Lower leg skin (tissue), 4 donors: ENCODE measurements at places on chromosomes 3 and 15.
A peak's percentile ranks its signal among the peaks of the same experiment; 100 is the strongest.

DNA sequence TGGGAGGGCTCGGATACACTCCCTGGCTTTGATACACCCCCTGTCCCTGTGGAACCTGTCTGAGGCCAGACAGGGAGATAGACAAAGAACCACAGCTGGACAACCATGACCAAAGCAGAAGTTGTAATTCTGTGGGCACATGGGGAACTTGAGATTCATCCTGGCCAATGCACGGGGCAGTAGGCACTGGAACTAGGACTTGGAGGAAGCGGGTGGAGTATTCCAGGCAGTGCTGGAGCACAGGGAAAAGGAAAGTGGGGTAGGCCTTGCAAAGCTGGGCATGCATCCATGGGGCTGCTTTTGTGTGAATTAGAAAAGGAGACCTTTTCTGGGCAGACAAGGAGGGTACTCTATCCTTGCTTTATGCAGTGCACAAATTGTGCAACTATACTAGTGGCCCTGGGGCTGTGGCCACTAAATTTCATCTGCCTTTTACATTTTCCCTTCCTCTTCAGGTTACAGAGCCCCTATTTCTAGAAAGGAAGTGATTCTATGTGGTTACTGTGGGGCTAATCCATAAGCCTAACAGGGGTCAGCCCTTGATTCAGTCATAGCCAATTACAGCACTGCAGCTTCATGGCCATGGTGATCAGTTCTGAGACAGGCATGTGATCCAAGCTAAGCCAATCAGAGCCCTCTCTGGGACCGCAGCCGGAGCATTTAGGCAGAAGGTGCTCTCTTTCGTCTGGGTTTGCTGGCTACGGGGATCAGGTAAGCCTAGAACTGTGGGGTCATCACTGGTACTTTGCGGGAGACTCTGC lies 21.0 kb downstream of the CRABP1 start:
- peak; percentile 68 for DNase-seq

DNA sequence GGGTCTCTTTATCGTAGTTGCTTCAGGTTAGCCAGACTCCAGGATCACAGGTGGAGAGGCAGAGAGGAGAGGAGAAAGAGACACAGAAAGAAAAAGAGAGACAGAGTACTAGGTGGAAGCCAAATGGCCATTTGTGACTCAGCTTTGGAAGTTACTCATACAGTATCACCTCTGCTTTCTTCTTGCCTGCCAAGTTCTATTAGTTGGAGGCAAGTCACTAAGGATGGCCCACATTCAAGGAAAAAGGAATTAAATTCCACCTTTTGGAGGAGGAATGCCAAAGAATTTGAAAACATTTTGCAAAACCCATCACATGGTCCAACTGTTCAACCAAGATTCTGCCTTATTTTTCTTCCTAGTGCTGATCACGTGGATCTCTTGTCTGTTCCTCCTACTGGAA lies 291.1 kb downstream of the CHL1 start:
- no peak for DNase-seq

GRCh38 chr3:124409650-124410275 lies 320.5 kb upstream of the UMPS start:
- DNase-seq = no peak

GRCh38 chr3:34475851-34476250 lies 677.4 kb downstream of the PDCD6IP start:
- no peak for DNase-seq

DNA sequence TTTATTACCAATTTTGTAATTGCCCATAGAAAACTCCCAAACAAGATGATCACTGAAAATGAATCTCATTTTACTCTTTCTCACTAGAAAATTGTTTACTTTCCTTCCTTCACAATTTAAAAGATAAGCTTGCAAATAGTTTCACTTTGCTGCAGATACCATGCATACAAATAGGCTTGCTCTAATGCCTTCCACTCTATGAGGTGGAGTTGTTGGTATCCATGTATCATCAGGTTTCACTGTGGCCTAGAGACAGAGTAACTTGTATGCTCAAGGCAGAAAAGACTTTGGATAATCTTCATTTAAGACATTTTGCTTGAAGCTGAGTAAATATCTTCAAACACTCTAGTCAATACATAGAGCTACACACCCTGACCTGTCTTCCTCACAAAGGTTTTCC lies 60.8 kb downstream of the RYK start:
- no peak for DNase-seq

DNA sequence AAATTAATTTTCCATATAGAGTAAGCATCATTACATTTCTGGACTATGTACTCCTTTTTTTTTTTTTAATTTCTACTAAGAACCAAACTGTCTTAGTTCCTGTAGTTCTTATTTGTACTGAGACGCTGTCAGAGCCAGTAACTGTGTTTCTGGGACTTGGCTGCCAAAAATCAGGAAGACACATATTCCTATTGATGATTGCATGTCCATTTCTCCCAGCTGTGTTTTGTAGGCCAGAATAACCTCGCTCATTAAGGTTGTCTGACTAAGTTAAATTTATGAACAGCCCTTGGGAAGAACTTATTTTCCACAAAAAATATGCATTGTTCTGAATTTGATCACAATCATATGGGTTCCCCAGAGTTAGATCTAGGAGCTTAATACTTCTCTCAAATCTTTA lies 29.5 kb downstream of the PLSCR5 start:
- DNase-seq = no peak

- no peak for DNase-seq
These were observed 61.9 kb upstream of the ROPN1 start for GRCh38 chr3:124053871-124054270.

- DNase-seq = no peak
These were observed 300.5 kb upstream of the LRRFIP2 start for GRCh38 chr3:37474901-37475331.

DNA sequence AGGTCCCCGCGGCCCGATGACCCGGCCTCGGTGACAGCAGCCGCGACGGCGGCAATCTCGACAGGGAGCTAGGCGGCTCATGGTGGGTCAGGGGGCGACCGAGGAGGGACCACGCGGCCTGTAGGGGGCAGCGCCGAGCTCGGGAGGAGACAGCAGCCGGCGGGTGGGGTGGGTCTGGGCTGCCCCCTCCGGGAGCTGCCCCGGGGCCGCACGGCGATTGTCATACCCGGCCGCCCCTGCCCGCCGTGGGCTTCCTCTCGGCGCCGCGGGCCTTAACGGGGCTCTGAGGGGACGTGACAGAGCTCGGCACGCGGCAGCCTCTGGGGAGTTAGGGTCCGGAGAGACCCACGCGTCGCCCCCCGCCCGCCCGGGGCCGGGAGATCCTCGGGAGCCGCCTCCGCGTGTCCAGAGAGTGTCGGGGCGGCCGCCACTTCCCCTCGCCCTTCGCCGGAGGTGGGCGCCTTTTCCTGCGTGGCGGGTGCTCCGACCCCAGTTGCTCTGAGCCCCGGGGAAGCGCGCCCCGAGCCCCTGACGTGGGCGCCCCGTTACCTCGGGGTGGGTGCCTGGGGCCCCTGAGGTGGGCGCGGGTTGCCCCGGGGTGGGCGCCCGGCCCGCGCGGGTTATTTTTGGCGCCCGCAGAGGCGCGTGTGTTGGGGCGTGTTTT lies 539 bp upstream of the PLCL2 start:
- DNase-seq = no peak

- no peak for DNase-seq
These were observed 51.0 kb downstream of the ATP8B4 start for GRCh38 chr15:50068016-50068415.

- DNase-seq = no peak
These were observed 176.1 kb upstream of the THBS1 start for GRCh38 chr15:39404767-39405181.
